ENCODE measurements at places on chromosomes 1 and 21.

GRCh38 chr1:240797050-240797449, 185.1 kb upstream of the GREM2 start:
- no peak for DNase-seq

GRCh38 chr1:26046246-26047095, 553 bp upstream of the SLC30A2 start:
- no peak for DNase-seq

- no peak for DNase-seq
These were observed 163.2 kb upstream of the CSF3R start for GRCh38 chr1:36645867-36646266.

DNA sequence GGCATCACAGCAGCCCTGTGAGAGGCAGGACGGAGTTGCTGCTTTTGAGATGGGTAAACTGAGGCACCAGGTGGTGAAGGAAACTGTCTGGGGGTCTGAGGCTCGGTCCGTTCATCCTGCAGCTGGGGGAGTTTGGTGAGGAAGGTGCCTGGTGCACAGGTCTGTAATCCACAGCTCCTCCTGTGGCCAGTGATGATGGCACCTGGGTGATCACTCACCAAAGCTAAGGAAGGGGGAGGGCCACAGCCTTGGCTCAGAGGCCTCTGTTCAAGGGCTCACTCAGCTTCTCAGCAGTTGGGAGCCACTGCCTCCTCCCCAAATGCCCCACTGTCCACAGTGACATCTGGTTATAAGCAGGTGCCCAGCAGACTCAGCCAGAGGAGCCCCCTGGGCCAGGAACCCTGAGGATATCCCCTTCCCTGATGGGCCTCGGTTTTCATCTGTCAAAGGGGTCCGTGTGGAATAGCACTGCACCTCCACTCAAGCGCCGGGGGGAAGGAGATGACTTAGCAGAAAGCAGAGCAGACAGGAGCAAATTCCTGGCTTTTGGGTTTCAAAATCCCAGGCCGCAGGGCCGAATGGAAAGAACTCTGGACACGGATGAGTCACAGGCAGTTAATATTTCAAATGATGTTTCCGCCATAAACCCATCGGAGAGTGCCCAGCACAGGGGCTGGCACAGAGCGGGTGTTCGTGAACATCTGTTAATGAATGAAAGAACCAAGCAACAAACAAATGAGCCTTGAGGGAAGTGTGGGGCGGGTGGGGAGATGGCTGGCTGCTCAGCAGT, 82.8 kb downstream of the DMRTB1 start:
- peak; percentile 73 for DNase-seq

DNA sequence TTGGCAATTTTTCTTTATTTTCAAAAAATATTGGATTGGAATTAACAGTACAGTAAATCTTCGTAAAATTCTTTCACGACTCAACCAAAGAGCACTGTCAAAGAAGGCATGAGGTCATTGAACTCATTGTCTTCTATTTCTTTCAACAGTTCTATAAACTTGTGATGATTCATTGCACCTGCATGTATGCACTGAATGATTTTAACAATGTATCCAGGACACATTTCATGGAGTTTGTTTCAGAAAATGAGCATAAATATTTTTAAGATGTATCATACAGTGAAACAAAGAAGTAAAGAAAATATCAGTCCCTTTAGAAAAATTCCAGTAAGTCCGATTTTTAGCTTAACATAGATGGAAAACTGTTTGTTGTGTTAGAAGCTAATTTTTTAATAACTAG, 33.6 kb upstream of the CD34 start:
- DNase-seq, result no peak

DNA sequence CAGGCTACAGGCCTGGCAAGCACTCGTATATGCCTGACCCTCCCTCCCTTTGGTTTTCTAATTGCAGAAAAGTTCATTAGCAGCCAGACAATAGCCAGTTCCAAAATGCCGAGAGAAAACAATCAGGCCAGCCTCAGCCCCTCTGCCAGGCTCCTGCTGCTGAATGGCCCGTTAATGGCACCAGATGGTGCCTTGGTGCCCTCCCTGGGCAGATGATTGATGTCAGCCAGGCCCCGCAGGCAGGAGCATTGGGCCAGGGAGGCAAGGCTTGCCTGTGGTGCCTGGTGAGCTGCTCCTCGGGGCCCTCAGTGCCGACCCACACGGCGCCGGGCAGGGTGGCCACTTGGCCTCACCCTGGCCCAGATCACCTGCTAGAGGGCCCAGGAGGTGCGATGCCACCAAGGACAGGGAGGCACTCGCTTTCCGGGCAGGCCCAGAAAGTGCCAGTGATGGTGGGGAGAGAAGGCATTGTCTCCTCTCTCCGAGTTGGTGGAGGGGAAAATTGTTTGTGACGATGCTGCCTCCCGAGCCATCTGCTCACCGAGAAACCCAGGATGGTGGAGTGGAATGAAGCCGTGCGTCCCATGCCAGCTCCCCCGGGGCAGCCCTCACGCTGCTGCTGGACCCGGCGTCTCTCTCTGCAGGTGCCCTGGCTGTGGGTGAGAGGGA, 28.1 kb downstream of the QSOX1 start:
- DNase-seq, result no peak

DNA sequence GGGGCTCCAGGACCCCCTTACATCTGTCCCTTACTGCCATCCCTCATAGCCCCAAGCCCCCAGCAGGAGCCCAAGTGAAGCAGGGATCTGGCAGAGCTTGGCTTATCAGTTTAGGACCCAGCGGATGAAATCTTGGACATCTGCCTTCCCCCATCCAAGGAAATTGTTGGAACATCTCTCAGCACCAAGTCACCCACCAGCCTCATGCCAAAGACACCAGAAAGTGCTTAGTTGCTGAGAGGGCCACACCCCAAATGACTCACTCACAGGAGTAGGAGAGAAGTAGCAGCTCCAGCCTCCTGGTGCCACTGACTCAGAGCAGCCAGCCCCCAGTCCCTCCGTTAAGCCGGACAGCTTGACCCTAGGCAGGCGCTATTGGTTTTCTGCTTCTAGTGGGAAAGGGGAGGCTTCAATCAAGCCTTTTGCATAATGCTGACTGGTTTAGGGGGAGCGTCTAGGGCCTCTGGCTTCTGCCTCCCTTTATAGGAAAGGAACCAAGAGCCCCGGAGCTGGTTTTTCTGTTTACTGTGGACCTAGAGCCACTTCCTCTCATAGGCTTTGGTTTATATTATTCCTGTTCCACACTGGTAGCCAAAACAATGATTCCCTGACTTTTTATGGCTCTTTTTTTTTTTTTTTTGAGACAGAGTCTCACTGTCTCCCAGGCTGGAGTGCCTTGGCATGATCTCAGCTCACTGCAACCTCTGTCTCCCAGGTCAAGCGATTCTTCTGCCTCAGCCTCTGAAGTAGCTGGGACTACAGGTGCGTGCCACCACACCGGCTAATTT, 114.2 kb upstream of the IPO9 start:
- peak; percentile 71 for DNase-seq

- no peak for DNase-seq
These were observed 813 bp upstream of the DEDD start for GRCh38 chr1:161133220-161133740.

- DNase-seq, result no peak
These were observed 23.3 kb downstream of the SPOCD1 start for GRCh38 chr1:31792541-31792940.

- peak; percentile 60 for DNase-seq
These were observed 73.7 kb downstream of the LAMC1 start for GRCh38 chr1:183096894-183097293.

DNA sequence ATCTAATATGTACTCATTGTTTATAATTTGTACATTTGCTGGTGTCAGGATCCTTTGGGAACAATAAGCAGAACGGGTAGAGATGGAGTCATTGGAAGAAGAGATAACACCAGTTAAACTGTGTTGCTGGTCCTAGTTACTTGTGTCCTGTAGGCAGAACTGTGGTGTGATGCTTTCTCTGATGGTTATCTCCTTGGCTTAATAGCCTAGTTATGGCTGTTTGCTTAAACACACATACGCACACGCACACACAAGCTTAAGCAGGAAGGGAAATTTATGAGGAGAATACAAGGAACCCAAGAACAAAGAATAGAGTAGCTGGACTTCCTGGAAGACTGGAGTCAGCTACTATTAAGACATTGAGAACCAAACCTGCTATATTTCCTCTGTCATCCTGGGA, 5.7 kb upstream of the PKN2 start:
- no peak for DNase-seq

- no peak for DNase-seq
These were observed 53.6 kb downstream of the ACBD3 start for GRCh38 chr1:226132728-226133503.

DNA sequence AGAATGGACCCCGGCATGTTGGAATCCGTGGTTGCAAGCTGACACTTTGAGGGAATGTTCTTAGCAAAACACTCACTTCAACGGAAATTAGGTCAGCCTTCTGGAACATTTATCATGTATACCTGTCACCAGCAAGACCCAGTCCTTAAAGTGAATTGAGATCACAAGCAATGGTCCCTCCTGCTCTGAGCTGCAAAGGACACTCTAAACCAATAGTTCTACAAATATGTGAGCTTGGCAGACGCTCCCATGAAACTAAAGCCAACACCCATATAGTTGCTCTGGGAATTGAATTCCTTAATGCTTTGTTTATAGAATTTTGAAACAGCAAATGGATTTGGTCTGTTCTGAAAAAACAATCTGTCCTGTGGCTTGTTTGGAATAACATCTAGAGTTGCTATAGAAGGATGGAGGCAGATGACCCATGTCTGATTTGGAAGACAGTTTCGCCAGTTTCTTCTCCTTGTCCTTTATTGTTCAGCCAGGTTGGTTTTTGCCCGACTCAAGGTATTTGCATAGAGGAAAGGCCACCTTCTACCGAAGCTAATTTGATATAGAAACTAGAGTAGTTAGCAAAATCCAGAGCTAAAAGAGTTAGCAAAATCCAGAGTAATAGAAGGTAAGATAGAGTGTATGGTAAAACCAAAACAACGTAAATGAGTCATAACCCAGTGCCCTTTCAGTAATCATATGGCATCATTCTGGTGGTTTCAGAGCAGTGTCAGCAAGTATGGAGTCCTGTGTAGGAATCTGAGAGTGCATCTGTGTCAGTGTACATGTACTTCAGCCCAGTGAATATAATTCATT, 236.2 kb downstream of the NFIA start:
- peak; percentile 73 for DNase-seq

- DNase-seq, result no peak
These were observed at the start of gene FCAMR for GRCh38 chr1:206970446-206970845. Gene FCAMR (minus strand): TSS chr1:206970460. CDS start chr1:206970125, 335 bp downstream.

DNA sequence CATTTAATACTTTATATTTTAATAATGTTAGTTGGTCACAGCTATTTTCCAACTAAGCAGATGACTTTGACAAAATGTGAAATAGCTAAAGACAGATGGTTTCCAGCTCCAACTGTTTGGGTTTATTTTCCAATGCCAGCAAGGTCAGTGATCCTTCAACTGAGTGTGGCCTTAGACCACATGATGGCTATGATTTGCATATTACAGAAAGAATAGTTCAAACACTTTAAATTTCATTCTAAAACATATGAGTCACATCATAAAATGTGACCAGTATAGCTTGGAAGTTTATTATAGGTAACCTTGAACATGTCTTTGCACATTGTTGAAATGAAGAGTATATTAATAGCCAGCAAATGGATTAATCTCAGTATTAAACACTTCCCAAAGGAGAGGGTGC, 454.0 kb upstream of the C1orf87 start:
- no peak for DNase-seq

DNA sequence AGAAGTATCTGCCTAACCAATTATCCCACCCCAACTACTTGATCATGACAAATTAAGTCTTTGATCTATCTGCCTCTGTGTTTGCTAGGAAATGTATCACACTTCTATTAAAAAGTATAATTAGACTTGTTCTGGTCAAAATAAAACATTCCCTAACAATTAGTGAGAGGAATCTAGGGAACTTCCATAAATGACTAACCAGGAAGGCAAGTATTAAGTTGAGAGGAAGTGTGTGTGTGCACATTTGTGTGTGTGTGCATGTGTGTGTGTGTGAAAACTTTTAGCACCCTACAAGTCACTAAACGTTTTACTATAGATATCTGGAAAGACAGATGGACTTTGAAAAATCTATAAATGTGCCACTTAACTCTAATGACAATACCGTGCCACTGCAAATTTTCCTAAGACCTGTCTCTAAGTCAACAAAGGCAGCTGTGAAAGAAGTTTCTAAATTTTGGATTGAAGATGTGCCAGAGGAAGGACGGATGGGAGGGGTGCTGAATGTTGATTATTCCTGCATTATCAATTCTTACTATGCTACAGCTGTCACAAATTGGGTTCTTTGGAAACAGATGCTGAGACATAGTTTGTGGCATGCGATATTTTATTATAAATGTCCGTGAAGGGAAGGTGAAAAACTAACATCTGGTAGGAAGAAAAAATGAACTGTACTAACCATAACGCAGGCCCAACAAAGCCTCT, 567.1 kb downstream of the PTPRC start:
- DNase-seq, result no peak

DNA sequence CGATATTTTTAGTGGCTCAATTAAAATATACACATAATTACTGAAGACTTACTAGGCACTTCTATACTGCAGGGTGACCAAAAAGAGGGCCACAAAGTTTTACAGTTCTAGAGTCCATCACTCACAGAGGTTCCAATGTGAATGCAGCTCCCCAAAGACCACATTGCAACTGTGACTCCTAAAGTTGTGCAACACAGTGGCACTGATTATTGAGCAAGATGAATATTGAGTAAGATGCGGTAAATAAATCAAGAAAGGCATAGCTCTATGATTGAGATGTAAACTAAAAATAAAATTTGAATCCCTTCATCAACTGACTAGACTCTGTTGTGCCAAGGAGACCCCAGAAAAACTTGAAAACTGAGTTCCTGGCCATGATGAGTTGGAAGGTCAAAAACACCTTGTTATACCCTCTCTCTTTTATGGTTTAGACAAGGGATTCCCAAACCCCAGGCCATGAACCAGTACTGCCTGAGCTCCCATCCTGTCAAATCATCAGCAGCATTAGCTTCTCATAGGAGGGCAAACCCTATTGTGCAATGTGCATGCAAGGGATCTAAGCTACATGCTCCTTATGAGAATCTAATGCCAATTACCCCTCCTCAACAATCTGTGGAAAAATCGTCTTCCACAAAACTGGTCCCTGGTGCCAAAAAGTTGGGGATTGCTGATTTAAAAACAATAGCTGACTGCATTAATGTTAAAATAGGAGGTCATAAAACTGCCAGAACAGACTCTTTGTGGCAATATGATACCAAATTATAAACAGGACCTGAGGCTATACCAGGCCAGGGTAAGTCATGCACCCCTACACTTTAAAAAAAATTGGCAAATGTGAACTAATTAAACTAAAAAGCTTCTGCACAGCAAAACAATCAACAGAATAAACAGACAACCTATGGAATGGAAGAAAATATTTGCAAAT, 94.3 kb downstream of the ADGRL4 start:
- DNase-seq, result no peak

- no peak for DNase-seq
These were observed 6.5 kb downstream of the RPS6KA1 start for GRCh38 chr1:26536081-26536480.
